ENCODE measurements at places on chromosomes 2 and 18. TPM values are rescaled to one million over a fixed set of nuclear protein-coding genes. Genes with fewer than 3 reads are reported as not detected.

ASXL3 gene
- total RNA-seq, result 45.6 TPM

HOXD12 gene
- total RNA-seq, result not detected

SLC9A4 gene
- 0.12 TPM for total RNA-seq

EPB41L3 gene
- total RNA-seq, result 368 TPM

PARD3B gene
- 0.66 TPM for total RNA-seq

LHCGR gene
- total RNA-seq, result not detected

ZNF892 gene
- total RNA-seq, result 21.1 TPM

ALPG gene
- 2.4 TPM for total RNA-seq

HOXD4 gene
- total RNA-seq, result not detected

MZT2B gene
- total RNA-seq, result 172 TPM

HOXD13 gene
- total RNA-seq, result 0.17 TPM

FBLN7 gene
- 0.20 TPM for total RNA-seq

Measured in glutamatergic neuron (in vitro differentiated cells).